OCI-LY7 (cell line): ENCODE measurements at places on chromosomes 5 and 9. TPM values are rescaled to one million over a fixed set of nuclear protein-coding genes. Genes with fewer than 3 reads are reported as not detected.

- no peak for DNase-seq
These were observed 3.3 kb upstream of the LHX2 start for GRCh38 chr9:124008303-124008693.

The PCDHB11 gene
- total RNA-seq, result not detected in 2 replicates

The FGF10 gene
- not detected in 2 replicates for total RNA-seq

The ASTN2 gene
- total RNA-seq, result 4.2 and 4.8 TPM in 2 replicates

The GFRA3 gene
- total RNA-seq, result not detected in 2 replicates

GRCh38 chr9:83304686-83305085 is 233.5 kb downstream of the FRMD3 start:
- no peak for DNase-seq

DNA sequence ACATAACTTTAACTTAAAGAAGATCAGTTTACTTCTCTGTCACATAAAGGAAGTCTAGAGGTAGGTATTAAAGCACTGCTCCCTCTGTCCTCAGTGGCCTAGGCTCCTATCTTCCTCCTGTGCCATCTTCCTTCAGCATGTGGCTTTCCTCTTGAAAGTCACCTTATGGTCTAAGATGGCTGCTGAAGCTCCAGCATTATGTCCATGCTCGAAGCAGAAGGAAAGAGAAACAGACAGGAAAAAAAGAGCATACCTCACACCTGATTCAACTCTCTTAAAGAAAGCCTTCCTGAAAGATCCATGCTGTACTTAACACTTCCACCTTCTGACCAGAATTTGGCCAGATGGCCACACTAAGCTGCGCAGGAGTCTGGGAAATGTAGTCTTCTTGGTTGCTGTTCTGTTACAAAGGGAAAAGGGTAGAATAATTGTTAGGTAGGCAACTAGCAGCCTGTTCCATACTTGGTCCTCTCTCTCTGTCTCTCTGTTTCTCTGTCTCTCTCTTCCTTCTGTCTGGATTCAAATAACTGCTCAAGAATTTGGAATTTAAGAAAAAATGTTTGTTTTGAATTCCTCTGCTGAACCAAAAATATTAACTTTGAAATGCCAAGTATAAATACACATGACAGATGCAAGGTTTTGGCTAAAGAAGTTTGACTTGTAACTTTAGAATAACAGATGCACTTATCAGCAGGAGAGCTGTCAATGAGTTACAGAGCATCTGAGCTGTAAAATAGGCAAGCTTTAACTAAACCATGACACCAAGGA is 16.0 kb downstream of the TMEM174 start:
- DNase-seq, result no peak

The ZNF608 gene
- total RNA-seq, result 58.8 and 61.4 TPM in 2 replicates

- peak; percentile 36 for DNase-seq
These were observed 136.9 kb upstream of the FBN2 start for GRCh38 chr5:128674837-128675446.

The TSLP gene
- not detected in 2 replicates for total RNA-seq
